ENCODE measurements at places on chromosomes 2 and 18.

GRCh38 chr2:67522148-67522547, 125.0 kb downstream of the ETAA1 start:
- DNase-seq, result no peak

- no peak for DNase-seq
These were observed 103.6 kb upstream of the TMEM200C start for GRCh38 chr18:5998907-5999306.

DNA sequence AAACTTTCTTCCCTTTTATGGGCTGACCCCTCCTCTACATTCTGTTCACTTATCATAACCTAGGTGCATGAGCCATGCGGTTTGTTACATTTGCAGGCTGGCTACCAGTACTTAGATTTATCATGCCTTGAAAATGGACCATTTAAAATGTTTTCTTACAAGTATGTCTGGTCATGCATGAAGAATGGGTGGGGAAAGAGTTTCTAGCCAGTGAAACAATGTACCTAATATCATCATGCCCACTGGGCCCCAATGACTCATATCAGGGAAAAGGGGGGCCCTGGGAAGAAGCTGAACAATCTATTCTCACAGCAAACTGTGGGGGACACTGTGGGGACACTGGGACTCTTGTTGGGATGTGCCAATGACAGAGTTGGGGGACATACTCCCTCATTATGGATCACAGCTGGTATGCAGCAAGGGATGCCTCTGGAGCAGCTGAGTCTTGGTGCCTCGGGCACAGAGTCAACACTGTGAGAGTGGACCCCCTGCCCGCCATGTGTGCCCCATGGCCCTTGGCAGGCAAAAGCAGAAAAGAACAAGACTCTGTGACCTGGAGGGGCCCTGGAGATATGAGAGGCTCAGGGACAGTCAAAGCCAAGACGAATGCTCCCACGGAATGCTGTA, 156.3 kb downstream of the ZNF516 start:
- no peak for DNase-seq

DNA sequence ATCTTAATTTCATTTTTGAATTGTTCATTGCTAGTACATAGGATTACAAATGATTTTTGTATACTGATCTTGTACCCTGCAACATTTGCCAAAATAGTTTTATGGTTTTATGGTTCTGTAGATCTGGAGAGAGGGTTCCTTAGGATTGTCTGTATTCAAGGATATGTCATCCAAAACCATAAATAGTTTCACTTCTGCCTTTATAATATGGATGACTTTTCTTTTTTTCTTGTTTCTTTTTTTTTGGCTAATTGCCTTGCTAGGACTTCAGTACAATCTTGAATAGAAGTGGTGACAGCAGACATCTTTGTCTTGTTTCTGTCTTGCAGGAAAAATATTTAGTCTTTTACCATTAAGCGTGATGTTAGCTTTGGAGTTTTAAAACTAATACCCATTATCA, 383.9 kb upstream of the HS6ST1 start:
- no peak for DNase-seq

- no peak for DNase-seq
These were observed 42.2 kb downstream of the SCN2A start for GRCh38 chr2:165281387-165281786.

DNA sequence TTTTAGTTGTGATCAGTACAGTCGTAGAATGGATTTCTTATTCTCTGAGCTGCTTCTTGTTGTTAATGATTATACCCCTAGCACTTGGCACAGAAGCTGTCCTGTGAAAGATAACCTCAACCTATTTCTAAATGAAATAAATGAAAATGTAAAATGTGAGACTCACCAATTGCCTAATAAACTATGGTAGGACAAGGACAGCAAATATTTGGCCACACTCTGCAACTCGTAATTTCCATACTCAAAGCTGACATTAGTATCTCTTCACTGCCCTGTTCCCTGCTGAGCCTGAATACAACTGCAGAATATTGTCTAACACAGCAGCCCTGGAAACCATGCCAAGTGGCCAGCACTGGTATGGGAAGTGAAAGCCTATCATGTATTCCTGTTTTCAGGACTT, 34.5 kb downstream of the TMEM182 start:
- DNase-seq, result no peak

DNA sequence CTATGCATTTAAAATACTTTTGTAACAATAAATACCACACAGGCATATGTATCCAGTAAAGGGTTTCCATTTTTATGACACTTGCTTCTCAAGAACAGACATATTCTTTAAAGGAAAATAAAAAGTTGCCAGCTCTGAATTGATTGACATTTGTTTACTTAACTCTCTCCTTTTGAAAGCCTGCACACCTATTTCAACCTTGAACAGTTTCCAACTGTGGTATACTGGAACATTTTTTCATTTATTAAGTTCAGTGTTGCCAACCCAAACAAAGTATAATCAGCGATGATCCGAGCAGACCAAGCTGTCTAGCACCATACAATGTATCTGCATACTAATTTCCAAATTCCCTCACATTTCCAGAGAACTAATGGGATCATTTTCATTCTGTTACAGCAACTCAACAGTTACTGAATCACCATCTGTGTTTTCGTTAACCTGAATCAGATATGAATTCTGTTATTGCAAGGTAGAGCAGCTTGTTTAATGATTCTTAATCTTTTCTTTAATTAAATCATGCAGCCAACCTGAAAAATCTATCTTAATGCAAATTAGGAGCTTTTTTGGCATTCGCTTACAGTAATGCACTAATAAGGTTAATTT, 725.5 kb upstream of the ZEB2 start:
- DNase-seq, result no peak

DNA sequence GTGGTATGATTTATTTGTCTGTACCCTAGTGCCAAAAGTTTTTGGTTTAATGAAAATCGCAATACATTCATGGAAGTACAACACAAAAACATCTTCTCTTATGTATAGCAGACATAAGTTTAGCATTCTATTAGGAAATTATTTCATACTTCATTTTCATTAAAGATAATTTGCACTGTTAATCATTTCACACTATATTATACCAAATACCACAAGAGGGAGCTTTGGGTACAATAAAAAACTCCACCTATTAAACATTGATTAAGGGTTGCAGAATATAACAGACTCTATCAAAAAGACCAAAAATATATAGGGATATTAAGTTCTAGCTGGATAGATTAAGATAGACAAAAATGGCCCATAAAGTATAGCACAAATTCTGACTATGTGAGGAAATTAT, 79.0 kb downstream of the SLC66A3 start:
- no peak for DNase-seq

All from stimulated activated CD8-positive, alpha-beta memory T cell treated with anti-CD3 and anti-CD28 coated beads, Interleukin-2, amount 100 ng/mL, for 1 hour (primary cell).